Glomerular endothelial cell (primary cell): ENCODE measurements at places on chromosomes 5 and 9.

DNA sequence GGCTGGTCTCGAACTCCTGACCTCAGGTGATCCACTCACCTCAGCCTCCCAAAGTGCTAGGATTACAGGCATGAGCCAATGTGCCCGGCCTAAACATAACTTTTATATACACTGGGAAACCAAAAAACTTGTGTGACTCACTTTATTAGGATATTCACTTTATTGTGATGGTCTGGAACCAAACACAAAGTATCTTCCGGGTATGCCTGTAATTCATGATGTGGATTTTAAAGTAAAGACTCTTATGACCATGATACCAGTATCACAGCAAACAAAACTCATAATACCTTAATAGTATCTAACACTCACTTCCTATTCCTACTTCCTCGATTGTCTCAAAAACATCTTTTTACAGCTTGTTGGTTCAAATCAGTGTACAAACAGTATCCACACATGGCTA, 12.7 kb upstream of the GFPT2 start:
- DNase-seq = no peak

DNA sequence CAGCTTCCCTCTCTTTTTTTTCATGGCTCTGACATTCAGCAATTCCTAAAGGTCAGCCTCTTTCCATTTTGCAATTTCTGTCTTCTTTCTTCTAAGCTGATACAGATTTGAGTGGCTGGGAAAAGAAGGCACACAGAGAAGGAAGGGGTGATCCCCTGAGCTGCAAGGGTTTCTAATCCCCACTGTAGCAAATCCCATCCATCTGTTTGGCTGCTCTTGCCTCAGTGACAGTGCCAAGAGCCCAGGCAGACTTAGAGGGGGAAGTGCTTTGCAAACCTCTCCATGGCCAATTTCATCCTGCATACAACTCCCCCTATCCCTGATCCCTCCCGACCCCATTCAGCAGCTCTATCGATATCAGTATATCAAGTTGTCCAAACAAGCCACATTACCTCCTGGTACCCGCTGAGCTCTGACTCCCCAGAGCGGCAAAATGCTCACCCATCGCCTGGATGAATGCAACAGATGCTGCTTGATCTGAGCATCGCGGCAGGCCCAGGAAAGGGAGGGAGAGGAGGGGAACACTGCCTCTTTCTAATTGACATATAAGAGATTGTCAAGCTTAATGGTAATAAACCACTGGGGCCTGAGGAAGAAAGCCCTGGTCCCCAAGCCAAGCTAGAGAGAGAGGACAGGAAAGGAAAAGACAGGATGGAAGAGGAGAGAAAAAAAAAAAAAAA, 268.9 kb downstream of the ASTN2 start:
- no peak for DNase-seq

DNA sequence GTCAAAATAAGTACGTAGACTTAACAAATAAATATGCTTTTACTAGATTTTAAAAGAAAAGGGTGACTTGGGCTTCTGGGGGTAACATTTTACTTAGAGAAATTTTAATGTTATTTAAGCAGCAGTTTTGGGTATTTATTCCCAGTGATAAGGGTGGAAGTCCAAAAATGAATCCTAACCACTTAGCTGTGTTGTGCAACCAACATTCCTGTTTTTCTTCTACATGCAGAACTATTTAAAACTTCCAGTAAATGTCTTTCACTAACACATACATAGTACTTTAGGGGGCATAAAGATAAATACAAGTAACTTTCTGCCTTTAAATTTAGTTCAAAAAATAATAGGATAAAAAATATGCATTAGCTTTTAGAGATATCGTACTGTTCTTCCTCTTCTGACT, 436.7 kb downstream of the CTNND2 start:
- DNase-seq = no peak

- no peak for DNase-seq
Observed at GRCh38 chr5:77558266-77558665, 66.2 kb upstream of the WDR41 start.

DNA sequence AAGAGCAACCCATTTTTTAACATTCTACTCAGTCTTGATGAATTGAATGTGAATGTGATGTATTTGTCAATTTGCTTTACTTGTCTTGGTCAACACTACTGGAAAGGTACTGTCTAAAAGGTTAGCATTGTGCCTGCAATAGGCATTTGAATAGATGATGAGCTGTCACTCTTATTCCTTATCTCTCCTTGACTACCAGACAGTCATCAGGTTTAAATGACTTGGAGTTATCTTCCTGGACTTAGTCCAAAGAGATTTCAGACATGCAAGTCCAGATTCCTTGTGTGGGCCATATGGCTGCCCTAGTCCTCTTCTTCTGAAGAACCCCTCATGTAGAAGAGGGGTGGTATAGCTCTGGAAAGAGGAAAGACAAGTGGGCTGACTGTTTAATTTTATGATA, 4.8 kb downstream of the ARHGEF28 start:
- no peak for DNase-seq

DNA sequence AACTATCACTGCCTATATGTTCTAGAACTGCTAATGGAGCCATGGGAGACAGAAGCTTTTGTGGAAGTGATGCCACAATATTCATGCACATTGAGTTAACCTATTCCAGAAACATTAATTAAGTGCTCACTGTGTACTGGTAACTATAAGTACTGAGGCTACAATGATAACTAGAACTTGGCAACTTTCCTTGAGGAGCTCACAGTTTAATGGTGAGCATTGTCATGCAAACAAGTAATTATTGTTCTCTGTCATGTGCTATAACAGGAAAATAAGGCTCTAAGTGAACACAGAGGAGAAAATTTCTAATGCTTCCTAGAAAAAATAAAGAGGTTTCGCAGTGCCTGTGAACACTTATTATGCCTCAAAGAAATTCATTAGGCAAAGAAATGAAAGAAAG, 142.2 kb downstream of the BAAT start:
- DNase-seq = no peak

GRCh38 chr5:113325054-113325453, 109.7 kb downstream of the TSSK1B start:
- DNase-seq = no peak

DNA sequence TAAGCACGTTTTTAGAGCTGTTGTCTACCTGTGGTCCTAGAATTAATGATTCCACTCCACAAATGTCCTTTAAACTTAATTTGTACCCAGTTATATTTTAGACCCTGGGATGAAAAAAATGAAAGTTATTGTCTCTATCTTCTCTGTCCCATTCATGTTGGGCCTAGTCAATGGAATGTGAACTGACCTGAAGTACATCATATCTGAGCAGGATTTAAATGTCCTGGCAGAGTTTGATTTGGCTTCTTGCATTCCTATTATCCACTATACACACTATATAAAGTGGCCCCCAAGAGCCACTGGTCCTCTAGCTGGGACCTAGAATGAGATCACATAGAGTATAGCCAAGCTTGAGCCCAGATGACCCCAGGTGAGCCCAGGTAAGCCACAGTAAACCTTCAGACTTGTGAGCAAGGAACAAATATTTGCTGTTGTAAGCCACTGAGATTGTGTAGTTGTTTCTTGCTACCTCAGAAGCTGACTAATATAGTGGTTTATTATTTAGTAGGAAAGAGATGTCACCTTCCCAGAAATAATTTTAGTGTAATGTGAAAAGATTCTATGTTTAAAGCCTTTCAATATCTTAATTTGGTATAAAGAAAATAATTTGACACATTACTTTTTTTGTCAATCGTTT, 37.1 kb upstream of the C6 start:
- no peak for DNase-seq

GRCh38 chr9:32954642-32955041, 46.8 kb downstream of the APTX start:
- peak; percentile 22 for DNase-seq

GRCh38 chr5:127871503-127872153, 168.4 kb downstream of the CCDC192 start:
- peak; percentile 83 for DNase-seq

- DNase-seq = no peak
Observed at GRCh38 chr5:72836810-72837209, 20.3 kb downstream of the TNPO1 start.

- DNase-seq = no peak
Observed at GRCh38 chr5:114948986-114949621, 220.6 kb downstream of the TRIM36 start.

- DNase-seq = no peak
Observed at GRCh38 chr5:141359790-141360426, at the start of gene PCDHGB2. TSS of gene PCDHGB2 (plus strand) at chr5:141359994. CDS start at chr5:141360136, 142 bp downstream.

- DNase-seq = no peak
Observed at GRCh38 chr9:87578625-87579024, 81.0 kb downstream of the DAPK1 start.

DNA sequence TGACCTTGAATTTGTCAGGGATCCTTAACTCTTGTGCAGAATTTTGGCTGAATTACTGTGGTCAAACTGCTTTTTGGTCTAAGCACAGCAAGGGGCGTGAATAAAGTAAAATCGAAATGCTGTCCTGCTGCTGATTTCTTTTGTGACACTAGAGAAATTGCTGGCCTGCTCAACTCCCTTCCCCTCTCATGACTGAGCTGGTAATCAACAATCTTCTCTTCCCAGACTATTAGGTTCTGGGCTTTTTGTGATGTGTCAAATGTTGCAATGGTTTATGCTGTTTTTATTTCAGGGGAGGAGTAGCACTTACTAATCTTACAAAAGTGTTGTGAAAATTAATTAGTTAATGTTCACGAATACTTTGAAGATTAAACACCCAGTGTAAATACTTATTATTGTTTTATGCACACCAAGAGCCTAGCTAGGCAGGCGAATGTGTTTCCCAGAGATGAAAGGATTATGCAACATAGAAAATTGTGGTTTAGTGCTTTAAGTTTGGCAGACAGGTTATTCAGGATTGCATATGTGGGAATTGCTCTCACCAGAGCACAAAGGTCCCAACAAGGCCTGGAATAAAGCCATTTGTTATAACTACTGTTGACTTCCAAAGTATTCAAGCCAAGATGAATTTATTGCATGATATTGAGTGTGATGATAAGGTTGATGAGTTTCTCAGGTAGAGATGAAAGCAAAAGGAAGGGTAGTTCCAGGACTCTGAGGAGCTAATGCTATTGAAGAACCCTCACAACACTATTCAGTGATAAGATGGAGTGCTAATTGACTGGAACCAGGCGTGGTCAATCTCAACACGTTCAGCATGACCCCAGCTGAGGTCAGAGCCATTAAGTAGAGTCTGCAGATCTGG, 280.7 kb upstream of the ZNF608 start:
- DNase-seq = no peak

GRCh38 chr9:15915711-15916110, 362.9 kb downstream of the CCDC171 start:
- no peak for DNase-seq

GRCh38 chr9:19922476-19923118, 133.8 kb upstream of the SLC24A2 start:
- DNase-seq = no peak

GRCh38 chr5:107618242-107618641, 52.5 kb downstream of the EFNA5 start:
- DNase-seq = no peak

DNA sequence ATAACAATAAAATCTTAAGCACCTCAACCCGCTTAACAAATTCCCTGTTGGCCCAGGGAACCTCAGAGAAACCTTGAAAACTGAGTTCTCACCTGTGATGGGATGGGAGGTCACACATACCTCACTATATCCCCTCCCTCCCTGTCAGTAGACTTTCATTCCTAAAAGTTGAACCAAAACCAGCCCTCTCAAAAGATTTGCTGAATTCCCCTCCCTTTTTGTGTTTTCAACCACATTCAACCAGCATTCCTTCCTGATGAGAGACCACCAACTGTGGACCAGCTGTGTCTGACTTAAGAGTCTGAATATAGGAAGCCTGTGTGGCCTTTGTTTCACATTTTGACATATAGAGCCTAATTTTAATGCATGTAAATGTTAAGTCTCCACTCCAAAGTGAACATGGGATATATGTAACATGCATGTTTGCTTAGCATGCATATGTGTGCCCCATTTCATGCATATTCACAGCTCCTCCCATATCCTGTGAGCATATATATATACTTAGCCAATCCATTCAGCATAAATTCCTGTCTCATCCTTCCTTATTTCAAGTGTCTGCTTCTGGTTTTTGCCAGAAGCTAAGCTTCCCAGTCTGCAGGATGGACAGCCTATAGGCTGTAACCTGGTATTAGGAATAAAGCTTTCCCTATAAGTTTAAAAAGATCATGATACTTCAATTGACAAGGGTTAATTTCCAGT, 604.6 kb downstream of the PTPRD start:
- DNase-seq = no peak

- DNase-seq = no peak
Observed at GRCh38 chr9:89096807-89097206, 81.8 kb downstream of the SHC3 start.

- DNase-seq = no peak
Observed at GRCh38 chr5:60886158-60886557, 42.1 kb upstream of the ELOVL7 start.

DNA sequence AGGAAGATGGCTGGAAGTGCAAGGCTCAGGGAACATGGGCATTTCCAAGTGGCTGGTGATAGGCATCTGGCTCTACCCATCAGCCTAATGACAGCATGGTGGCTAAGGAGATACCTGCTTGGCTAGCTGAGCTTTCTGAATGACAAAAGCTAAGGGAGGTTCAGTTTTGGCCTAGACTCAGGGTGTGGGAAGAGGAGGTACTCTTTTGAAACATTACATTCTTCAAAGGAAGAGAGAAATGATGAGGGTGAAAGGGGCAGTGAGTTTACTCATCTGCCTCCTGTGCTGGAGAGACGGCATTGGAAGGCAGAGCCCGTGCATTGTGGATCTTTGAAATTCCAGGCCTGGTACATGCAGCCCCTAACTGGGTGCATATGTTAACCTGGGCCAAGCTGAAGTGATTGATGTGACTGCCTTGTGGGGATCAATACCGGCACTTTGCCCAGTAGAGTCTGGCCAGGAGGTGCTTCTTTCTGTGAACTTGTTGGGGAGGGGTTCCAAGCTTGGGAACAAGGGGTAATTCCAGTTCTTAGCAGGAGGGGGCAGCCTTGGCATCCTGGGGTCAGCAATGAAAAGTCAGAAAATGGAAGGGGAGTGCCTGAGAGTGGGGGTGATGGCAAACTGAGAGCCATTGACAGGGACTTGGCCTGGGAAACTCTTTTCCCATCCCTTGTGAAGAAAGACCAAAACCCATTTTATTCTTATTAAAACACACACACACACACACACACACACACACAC, 108.6 kb downstream of the ACER2 start:
- DNase-seq = no peak

- DNase-seq = no peak
Observed at GRCh38 chr9:20550326-20550725, 72.0 kb downstream of the MLLT3 start.

GRCh38 chr5:9698125-9698826, 68.1 kb upstream of the TAS2R1 start:
- DNase-seq = no peak

- DNase-seq = no peak
Observed at GRCh38 chr5:9516591-9516990, 29.3 kb downstream of the SEMA5A start.

- no peak for DNase-seq
Observed at GRCh38 chr9:16138561-16139491, 586.0 kb downstream of the CCDC171 start.

- DNase-seq = no peak
Observed at GRCh38 chr5:174589599-174589998, 134.8 kb upstream of the MSX2 start.

- no peak for DNase-seq
Observed at GRCh38 chr5:32475334-32476097, 31.0 kb upstream of the ZFR start.
